Stimulated activated CD8-positive, alpha-beta memory T cell treated with anti-CD3 and anti-CD28 coated beads, Interleukin-15, amount 100 ng/mL, for 4 hours (primary cell): ENCODE measurements at places on chromosomes 2 and 18.

DNA sequence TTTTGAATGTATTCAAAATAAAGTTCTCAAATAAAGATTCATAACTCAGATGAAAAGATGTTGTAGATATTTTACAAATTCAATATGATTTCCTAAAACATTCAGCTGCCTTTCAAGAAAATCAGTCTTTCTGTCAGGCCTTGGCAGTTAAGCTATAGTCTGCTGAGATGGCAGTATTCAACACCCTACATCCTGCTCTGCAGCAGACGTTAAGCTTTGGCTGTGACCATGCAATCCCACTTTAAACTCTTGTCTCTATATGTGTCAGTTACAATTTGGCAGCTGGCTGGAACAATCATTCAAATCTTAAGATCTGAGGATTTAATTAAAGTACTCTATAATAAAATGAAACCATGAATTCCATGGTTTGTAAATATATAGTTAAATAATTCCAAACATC, 567.3 kb upstream of the ZNF804A start:
- no peak for DNase-seq

GRCh38 chr2:119338272-119338671, 28.4 kb downstream of the C2orf76 start:
- no peak for DNase-seq

- no peak for DNase-seq
Observed at GRCh38 chr2:8230466-8230865, 451.4 kb upstream of the ID2 start.

DNA sequence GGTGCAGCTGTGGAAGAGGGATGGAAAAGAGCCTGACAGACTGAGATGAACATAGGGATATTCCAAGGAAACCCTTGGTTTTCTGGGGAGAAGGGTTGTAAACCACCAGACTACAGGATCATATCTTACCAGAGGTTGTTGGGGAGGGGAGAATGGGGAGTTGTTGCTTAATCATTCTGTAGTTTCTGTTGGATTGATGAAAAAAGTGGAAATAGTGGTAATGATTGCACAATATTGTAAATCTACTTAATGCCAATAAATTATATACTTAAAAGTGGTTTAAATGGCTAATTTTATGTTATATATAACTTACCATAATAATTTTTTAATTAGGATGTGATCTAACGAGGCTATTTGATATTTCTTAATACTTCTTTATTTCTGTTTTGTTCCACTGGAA, 800.9 kb downstream of the BCL11A start:
- no peak for DNase-seq

- no peak for DNase-seq
Observed at GRCh38 chr2:169013628-169014026, 17.5 kb downstream of the ABCB11 start.

DNA sequence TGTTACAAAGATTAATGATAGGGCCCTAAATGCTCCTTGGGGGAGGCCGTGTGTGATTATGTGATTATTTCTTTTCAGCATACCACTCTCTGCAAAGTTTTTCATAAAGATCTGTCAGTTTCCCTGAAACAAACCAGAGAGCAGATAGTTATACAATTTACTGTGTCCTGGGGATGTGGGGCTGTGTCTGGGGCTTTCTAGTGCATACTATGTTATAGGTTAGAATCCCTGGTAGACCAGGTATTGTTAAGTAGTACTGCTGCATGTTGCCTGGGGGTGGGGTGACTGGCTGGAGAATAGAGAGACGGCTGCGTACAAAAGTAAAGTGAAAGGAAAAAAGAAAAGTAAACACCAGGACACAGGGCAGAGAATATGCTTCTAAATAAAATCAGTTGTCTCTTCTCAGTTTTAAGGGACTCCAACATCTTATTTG, 3.3 kb upstream of the CCBE1 start:
- no peak for DNase-seq

- DNase-seq = no peak
Observed at GRCh38 chr2:190451561-190452176, 43.5 kb downstream of the MFSD6 start.

DNA sequence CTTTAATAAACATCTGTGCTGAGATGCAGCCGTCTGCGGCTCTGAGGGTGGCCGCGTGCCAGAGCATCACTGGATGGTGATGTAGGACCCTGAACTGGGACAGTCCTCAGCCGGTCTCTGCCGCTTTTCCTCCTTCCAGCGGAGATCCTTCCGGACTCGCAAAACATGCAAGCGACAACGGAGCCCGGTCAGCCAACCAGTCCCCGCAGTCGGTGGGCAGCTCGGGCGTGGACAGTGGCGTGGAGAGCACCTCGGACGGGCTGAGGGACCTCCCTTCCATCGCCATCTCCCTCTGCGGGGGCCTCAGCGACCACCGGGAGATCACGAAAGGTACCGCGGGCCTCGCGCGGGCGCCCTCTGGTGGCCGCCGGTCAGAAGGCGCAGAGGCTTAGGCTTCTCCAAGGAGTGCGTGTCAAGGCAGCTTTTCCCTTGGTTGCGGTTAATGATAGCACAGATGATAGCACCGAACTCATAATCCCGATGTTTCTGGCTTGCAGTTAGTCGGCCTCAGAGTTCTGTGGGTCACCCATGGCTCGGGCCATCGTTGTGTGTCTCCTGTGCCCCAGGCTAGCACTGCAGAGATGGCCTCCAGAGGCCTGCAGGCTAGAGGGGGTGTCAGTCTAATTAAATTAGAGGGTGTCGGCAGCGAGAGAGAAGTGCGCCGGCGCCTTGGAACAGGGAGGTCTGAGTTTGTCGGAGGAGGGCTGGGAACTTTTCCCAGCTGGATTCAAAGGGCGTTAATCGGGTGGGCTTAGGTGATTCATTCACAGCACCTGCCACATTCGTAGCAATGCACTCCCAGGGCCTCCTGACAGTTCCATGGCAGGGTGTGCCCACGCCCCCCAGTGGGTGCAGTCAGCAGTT, 38.5 kb downstream of the LPIN1 start:
- no peak for DNase-seq

DNA sequence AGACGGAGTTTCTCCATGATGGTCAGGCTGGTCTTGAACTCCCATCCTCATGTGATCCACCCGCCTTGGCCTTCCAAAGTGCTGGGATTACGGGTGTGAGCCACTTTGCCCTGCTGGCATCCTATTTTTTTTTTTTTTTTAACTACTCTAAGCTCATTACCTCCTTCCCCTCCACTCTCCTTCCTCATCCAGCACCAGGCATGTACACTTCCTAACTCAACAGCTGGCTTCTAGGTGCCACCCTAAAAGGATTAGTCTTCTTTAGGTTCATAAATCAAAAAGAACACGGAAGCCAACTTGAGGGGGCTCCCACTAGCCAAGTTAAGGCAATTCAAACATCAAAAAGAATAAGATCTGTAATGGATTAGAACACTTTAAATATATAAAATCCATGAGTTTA, 70.6 kb upstream of the TEX51 start:
- DNase-seq = no peak

GRCh38 chr2:128307595-128307994, 11.1 kb downstream of the HS6ST1 start:
- no peak for DNase-seq

DNA sequence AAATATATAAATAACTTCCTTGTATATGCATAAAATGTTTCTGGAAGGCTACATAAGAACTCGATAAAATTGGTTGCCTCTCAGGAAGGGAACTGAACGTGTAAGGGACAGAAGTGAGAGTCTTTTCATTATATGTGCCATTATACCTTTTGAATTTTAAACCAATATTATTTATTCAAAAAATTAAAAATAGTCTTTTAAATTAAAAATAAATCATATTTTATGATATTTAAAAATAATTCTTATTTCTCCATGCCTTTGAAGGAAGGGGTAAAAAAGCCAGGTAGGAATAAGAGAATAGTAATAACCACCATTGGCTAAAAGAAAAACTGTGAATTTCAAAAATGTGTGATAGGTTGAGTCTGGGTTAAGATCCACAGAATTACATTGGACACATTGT, 45.7 kb upstream of the C2orf74 start:
- DNase-seq = no peak

GRCh38 chr2:88671786-88672427, 19.6 kb upstream of the RPIA start:
- no peak for DNase-seq

DNA sequence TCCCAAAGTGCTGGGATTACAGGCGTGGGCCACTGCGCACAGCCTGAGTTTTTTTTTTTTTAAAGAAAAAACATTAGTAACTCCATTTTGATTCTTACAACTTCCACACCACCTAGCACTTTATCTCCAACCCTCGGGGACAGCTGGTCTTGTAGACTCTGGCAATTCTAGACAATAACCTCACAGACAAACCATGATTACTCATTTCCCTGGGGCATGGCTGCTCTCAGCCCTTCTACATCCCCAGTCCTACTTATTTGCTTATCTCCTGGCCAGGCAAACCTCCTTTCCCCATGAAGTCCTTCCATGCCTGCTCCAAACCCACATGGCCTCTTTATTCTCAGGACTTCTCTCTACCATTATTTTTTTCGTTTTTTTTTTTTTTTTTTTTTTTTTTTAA, 91.1 kb downstream of the ACTR3 start:
- no peak for DNase-seq

DNA sequence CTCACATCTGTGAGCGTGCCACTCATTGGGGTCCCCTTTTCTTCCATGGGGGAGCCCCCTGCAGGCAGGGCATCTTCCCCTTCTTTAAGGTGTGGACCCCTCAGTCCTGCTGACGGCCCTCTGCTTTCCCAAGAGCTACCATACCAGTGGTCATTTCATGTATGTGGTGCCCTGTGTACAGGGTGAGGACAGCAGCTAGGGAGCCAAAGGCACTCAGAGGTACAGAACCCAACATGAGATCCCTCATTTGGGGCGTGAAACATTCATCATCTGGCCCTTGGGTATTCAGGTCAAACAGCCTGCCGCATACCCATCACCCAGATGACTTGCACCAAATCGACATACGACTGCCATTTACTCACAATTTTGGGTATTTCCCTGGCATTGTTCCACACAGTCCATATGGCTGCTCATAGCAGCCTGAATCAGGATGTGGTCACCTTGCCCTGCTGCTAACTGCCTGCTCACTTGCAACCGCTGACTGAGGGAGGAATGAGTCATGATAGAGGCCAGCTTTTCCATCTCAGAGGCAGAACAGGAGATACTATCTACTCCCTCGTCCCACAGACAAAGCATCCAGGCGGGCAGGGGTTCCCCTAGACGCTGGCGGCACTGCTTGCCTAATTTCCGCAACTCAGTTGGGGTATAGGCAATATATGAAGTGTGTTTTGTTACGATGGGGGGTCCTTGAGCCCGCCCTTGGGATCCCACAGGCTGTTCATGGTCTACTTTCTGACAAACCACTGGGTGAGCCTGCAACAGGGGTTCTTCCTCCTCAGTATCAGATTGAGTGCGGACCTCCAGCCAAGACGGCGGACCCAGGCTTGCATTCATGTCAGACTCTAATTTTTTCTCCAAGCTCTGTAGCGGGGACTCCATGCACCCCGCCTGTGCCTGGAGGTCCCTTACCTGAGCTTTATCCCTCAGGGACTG, 228.6 kb downstream of the SATB2 start:
- DNase-seq = no peak

GRCh38 chr2:51997571-51997970, 965.6 kb upstream of the NRXN1 start:
- DNase-seq = no peak

DNA sequence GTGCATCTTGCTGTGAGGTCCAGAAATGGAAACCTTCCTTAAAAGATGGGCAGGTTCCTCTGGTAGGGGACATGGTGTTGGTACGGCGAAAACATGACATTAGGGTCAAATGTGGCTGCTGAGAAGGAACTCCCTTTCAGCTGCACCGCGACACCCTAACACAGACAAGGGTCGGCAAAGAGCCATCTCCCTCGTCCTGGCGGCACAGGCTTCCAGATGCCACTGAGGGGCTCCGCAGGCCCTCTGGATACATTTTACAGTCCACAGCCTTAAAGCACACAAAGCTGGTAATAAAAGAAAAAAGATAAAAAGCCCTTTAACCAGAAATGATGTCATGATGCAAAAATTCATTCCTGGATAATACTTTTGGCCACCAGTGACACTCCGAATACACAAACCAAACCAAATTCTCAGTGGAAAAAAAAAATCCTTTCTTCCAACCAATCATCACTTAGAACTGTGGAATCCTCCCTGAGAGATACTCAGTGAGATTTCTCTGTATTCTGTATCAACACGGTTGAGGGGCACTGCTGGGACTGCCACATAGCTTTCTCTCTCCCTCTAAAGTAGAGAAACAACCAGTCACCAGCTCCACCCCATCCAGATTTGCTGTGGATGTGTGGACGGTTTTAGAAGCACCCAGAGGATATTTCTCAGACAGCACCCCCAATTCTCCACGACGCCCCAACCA, 174.8 kb downstream of the HDAC4 start:
- DNase-seq = no peak

DNA sequence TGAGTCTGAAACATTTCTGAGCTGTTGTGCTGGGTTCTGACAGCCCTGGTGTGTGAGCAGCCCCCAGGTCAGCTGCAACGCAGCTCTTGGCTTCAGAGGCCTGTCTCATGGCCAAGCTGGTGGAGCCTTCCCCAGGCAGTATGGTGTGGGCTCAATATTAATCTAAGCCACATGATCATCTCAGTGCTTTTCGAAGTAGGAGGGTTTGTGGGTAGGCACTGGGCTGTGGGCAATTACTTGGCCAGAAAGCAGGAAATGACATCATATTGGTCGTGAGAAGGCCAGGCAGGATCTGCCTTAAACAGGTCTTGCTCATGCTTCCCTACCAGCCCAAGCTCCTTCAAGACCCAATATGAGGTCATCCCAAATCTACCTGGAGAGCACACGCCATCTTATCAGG, 26.9 kb downstream of the LOXHD1 start:
- no peak for DNase-seq

GRCh38 chr2:208654056-208654455, 247.5 kb downstream of the PTH2R start:
- DNase-seq = no peak

DNA sequence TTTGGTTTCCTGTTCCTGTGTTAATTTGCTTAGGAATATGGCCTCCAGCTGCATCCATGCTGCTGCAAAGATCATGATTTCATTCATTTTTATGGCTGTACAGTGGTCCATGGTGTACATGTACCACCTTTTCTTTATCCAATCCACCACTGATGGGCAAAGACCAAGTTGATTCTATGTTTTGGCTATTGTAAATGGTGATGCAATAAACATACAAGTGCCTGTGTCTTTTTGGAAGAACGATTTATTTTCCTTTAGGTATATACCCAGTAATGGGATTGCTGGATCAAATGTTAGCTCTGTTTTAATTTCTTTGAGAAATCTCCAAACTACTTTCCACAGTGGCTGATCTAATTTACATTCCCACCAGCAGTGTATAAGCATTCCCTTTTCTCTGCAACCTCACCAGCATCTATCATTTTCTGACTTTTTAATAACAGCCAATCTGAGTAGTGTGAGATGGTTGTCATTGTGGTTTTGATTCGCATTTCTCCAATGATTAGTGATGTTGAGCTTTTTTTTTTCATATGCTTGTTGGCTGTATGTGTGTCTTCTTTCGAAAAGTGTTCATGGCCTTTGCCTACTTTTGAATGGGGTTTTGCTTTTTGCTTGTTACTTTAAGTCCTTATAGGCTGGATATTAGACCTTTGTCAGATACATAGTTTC, 19.4 kb downstream of the EXOC6B start:
- DNase-seq = no peak

- DNase-seq = no peak
Observed at GRCh38 chr2:150358468-150358807, 129.0 kb downstream of the RND3 start.
